ENCODE measurements at places on chromosomes 2 and 18. TPM values are rescaled to one million over a fixed set of nuclear protein-coding genes. Genes with fewer than 3 reads are reported as not detected.

DNA sequence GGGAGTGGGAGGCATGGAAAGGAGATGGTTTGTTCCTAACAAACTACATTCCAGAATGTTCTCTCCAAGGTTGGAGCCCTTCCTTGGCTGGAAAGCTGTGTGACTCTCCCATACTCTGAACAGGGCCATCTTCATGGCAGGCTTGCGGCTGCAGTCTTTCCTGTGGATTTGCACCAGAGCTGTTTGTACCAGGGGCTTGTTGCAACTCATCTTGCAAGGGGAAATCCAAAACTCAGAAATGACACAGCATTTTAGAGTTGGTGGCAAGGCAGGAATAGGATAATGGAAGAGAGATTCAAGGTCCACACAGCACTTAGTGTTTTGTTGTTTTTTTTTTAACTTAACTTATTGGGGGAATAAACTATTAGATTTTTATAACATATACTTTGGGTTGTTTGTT, 73.7 kb upstream of the ZNF516 start:
- DNase-seq, result no peak

GRCh38 chr18:46110406-46110805, 6.2 kb downstream of the HAUS1 start:
- no peak for DNase-seq

DNA sequence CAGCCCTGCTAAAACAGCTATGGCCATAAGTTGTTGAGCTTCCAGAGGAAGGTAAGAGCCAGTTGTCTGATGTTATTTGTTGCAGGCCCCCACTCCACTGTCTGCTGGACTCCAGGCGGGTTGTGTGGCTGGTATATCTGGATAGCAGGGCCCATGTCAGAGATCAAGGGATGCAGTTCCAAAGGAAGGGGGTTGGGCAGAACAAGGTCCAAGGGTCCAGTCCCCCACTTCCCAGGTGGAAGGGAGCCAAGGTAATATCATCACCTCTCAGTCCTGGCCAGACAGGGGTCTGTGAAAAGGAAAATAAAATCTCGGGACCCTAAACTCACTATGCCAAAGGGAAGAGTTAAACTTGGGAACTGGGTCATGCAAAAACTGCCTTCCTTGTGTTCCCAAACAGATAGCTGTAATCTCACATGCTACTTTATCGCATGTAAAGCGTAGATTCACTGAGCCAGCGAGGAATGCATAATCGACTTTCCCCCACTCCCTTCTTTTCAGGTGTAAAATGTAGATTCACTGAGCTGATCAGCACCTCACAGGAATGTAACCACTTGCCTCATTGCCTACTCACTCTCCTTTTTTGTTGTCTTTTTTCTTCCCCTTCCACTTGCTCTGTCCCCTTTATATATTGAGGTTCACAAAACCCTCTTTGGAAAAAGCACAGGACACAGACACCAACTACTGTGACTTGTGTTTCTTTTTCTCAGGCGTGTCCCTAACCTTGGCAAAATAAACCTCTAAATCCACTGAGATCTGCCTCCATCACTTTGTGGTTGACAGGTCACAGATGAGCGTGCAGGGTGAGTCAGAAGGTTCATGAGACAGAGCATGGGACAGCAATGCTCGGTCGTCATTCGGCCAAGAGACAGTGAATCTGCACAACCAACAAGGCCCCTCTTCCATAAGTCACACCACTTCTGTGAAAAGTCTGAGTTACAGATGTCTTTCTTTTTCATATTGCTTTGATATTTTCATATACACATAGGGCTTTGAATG, 255.3 kb upstream of the SIX2 start:
- DNase-seq, result no peak

DNA sequence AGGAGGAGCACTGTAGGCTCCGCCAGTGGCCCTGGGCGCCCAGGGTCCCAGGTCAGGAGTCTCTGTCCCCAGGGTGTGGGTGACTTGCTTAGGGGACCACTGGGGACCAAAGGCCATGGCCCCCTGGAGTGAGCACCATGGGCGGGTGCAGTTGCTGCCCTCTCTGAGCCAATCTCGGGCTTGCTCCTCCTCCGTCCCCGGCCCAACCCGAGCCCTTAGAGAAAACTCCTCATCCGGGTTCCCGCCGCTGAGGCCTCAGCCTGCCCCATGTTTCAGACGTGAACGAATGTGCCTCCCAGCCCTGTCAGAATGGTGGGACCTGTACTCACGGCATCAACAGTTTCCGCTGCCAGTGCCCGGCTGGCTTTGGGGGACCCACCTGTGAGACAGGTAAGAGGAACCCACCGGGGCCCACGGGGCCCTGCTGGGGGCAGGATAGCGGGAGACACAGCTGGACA, 38.6 kb downstream of the SNED1 start:
- no peak for DNase-seq

The SULT1C4 gene
- total RNA-seq, result 11.3 TPM

The IL1A gene
- 3.2 TPM for total RNA-seq
